ENCODE measurements at places on chromosomes 11 and 22.
A peak's percentile ranks its signal among the peaks of the same experiment; 100 is the strongest.

- H3K27ac ChIP-seq = no peak overlapping the region
- no peaks in the 10 kb centered on the region for H3K27me3 ChIP-seq
- no peak overlapping the region for H3K4me3 ChIP-seq
- no peaks in the 10 kb centered on the region for H3K36me3 ChIP-seq
- DNase-seq = no peak
Measured at GRCh38 chr11:114157476-114158050, 98.1 kb downstream of the ZBTB16 start.

GRCh38 chr22:42022162-42022847, 23.7 kb downstream of the WBP2NL start:
- H3K4me1 ChIP-seq = peaks cover 9% of the 10 kb centered on the region
- no peak overlapping the region for H3K4me3 ChIP-seq
- no peak for DNase-seq
- H3K36me3 ChIP-seq = no peaks in the 10 kb centered on the region
- H3K27ac ChIP-seq = peak overlapping the region; percentile 63
- peaks cover under 1% of the 10 kb centered on the region for H3K27me3 ChIP-seq

DNA sequence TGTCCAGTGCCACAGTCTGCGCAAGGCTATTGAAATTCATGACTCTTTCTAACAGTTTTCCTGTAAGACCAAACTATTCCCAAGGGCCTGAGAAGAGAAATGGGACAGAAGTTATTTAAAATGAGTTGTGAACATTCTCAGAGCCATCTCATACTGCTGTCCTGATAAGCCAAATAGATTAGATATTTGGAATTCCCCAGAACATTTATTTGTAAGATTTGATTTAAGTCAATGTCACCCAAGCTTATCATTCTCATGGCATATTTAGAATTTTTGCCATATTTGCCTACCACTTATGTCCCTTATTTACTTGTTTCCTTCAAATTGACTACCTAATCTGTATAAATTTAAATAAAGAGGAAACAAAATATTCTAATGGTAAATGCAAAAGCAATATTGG, 82.4 kb downstream of the NAV2 start:
- no peaks in the 10 kb centered on the region for H3K36me3 ChIP-seq
- H3K4me3 ChIP-seq = no peak overlapping the region
- no peaks in the 10 kb centered on the region for H3K4me1 ChIP-seq

- DNase-seq = no peak
- H3K4me3 ChIP-seq = no peak overlapping the region
- no peak overlapping the region for H3K27ac ChIP-seq
- H3K4me1 ChIP-seq = no peaks in the 10 kb centered on the region
- no peaks in the 10 kb centered on the region for H3K27me3 ChIP-seq
- no peaks in the 10 kb centered on the region for H3K36me3 ChIP-seq
Measured at GRCh38 chr11:131446590-131447275, 76.3 kb downstream of the NTM start.

GRCh38 chr11:12914400-12914912, 94.7 kb upstream of the RASSF10 start:
- H3K4me1 ChIP-seq = no peaks in the 10 kb centered on the region
- peak; percentile 15 for DNase-seq
- no peak overlapping the region for H3K4me3 ChIP-seq
- no peaks in the 10 kb centered on the region for H3K36me3 ChIP-seq

DNA sequence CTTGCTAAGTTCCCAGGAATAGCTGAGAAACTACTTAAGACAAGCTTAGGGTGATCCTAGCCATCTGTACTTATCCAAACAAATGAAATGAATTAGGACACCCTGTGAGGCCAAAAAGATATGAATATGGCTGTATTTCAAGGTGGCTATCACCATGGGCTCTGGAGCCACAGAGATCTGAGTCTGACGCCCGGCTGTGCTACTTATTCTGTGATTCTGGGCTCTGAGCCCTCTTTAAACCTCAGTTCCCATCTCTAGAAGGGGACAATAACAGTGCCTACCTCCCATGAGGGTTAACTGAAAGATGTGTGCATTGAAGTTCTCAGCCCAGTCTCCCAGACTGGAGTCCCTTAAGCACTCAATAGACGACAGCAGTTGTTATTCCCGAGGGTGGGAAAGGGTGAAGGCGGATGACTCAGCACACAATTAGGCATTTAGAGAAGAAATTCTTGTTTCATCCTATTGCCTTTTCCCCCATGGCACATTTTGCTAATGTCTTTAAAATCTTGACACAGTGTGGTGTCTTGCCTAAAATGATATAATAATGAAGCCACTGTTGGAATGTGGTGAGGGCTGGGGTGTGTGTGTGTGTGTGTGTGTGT, 132.5 kb downstream of the ADAMTS15 start:
- H3K36me3 ChIP-seq = no peaks in the 10 kb centered on the region
- H3K27ac ChIP-seq = no peak overlapping the region
- H3K4me3 ChIP-seq = no peak overlapping the region
- H3K27me3 ChIP-seq = peaks cover 4% of the 10 kb centered on the region
- no peaks in the 10 kb centered on the region for H3K4me1 ChIP-seq
- no peak for DNase-seq

GRCh38 chr11:26587073-26587472, 15.0 kb upstream of the MUC15 start:
- H3K27me3 ChIP-seq = no peaks in the 10 kb centered on the region
- H3K36me3 ChIP-seq = no peaks in the 10 kb centered on the region
- DNase-seq = no peak

DNA sequence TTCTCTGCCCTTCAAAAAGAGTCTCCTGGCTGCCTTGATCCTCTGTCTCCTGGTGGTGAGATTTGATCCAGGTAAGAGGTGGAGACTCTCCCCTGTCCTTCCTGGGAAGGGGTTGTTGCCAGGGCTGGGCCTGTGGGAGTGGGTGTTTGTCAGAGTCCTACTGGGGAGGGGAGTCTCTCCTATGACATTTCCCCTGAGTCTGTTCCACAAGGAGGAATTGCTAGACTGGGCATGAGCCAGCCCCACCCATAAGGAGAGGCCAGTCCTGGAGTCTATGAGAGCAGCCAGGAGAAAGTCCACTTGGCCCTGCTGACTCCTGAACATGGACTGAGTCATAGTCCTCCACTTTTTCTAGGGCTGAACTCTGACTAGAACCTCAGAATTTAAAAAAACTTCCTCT, 7.4 kb downstream of the PEX26 start:
- peaks cover 36% of the 10 kb centered on the region for H3K4me1 ChIP-seq
- H3K27ac ChIP-seq = no peak overlapping the region
- H3K36me3 ChIP-seq = peaks cover 57% of the 10 kb centered on the region
- H3K4me3 ChIP-seq = no peak overlapping the region
- no peak for DNase-seq

DNA sequence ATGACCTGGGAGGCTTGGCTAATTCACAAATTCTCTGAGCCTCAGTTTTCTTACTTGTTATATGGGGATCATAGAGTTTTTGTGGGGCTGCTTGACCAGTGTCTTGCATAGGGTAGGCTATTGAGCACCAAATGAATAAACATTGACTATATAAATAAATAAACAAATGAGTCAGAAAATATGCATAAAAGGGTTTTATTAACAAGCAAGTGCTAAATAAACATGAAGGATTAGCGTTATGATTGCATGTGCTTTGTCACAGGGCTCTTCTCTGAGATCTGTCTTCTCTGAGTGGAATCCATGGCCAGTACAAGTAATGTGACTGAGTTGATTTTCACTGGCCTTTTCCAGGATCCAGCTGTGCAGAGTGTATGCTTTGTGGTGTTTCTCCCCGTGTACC, at the start of gene OR4B1:
Gene OR4B1 (plus strand): TSS at position 301 of the 400 bp plus-strand sequence. CDS start 0 bp downstream, at position 301.
- no peak for DNase-seq
- H3K4me1 ChIP-seq = no peaks in the 10 kb centered on the region
- H3K27ac ChIP-seq = no peak within 1 kb of the TSS
- H3K4me3 ChIP-seq = no peak within 1 kb of the TSS
- no peaks in the 10 kb centered on the region for H3K27me3 ChIP-seq
- no peaks in the 10 kb centered on the region for H3K36me3 ChIP-seq

DNA sequence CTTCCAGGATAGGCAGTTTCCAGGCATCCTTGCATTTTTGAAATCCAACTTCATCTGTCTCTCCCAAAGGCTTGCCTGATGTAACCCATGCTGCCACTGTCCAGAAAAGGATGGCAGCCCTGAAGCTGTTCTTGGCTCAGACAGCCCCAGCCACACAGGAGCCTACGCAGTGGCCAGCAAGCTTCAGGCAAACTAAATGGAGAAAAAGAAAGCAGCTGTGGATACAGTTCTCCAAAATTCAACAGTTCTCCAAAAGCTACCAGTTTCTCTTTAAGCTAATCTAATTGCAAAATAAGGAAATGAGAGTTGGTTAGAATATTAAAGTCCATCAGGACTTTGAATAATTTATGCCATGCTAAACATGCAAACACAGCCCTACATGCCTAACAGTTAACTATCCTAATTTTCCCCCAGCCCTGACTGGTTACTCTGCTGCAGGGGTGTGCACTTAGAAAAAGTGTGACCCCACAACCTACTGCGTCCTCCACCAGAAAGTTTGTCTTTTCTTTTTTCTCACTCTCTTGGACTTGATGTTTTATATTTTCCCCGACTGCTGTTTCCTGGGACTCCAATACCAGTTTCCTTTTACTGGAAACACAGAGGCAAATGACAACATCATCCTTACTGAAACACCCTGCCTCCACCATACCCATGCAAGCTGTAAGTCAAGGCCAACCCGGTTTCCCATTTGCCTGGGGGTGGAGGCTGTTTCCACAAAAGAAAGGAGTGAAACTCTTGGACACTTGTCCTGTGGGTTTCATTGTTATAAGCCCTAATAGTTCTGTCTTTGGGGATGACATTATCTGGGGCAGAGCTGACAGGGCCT, 69.1 kb upstream of the OR5AN1 start:
- DNase-seq = no peak
- peaks cover 2% of the 10 kb centered on the region for H3K4me1 ChIP-seq
- H3K27ac ChIP-seq = no peak overlapping the region
- no peaks in the 10 kb centered on the region for H3K36me3 ChIP-seq

GRCh38 chr11:130170345-130170744, 10.8 kb downstream of the ST14 start:
- peaks cover 13% of the 10 kb centered on the region for H3K27me3 ChIP-seq
- H3K4me1 ChIP-seq = no peaks in the 10 kb centered on the region
- DNase-seq = no peak

- H3K27me3 ChIP-seq = peaks cover 6% of the 10 kb centered on the region
- H3K36me3 ChIP-seq = no peaks in the 10 kb centered on the region
- H3K4me3 ChIP-seq = no peak overlapping the region
- no peak for DNase-seq
Measured at GRCh38 chr11:119991669-119992068, 146.2 kb downstream of the TRIM29 start.

DNA sequence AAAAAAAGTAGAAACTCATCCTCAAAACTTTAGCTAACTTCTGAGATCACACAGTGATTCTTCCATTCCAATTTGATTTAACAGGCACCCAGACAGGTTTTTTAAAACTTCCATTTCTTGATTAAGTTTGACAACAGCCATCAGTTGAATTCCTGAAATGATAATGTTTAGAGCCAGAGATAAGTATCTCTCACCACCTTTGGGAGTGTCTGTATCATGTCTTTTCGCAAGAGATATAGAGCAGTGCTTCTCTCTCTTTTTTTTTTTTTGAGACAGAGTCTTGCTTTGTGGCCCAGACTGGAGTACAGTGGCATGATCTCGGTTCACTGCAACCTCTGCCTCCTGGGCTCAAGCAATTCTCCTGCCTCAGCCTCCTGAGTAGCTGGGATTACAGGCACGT, 41.7 kb upstream of the BMAL1 start:
- H3K27me3 ChIP-seq = peaks cover 3% of the 10 kb centered on the region
- H3K36me3 ChIP-seq = no peaks in the 10 kb centered on the region
- no peak overlapping the region for H3K27ac ChIP-seq
- H3K4me1 ChIP-seq = peaks cover 2% of the 10 kb centered on the region

- no peaks in the 10 kb centered on the region for H3K27me3 ChIP-seq
- H3K4me3 ChIP-seq = no peak overlapping the region
- peaks cover 3% of the 10 kb centered on the region for H3K4me1 ChIP-seq
- no peak overlapping the region for H3K27ac ChIP-seq
Measured at GRCh38 chr11:17572791-17573460, 25.9 kb downstream of the OTOG start.

- peaks cover 43% of the 10 kb centered on the region for H3K36me3 ChIP-seq
- H3K4me3 ChIP-seq = peak overlapping the region; percentile 75
- H3K27ac ChIP-seq = peak overlapping the region; percentile 94
- H3K4me1 ChIP-seq = peaks cover 58% of the 10 kb centered on the region
Measured at GRCh38 chr11:121482231-121483129, 29.7 kb upstream of the SORL1-AS1 start.

DNA sequence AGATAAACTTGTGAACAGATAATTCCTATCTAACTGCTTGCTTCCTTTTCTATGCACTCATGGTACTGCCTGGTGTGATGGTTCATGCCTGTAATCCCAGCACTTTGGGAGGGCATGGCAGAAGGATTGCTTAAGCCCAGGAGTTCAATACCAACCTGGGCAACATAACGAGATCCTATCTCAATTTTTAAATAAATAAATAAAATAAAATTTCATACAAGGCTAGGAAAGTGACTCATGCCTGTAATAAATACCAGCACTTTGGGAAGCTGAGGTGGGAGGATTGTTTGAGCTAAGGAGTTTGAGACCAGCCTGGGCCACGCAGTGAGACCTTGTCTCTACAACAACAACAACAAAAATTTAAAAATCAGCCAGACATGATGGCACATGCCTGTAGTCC, 166.6 kb downstream of the COMMD9 start:
- no peak for DNase-seq
- H3K36me3 ChIP-seq = no peaks in the 10 kb centered on the region
- no peak overlapping the region for H3K27ac ChIP-seq
- no peaks in the 10 kb centered on the region for H3K4me1 ChIP-seq

DNA sequence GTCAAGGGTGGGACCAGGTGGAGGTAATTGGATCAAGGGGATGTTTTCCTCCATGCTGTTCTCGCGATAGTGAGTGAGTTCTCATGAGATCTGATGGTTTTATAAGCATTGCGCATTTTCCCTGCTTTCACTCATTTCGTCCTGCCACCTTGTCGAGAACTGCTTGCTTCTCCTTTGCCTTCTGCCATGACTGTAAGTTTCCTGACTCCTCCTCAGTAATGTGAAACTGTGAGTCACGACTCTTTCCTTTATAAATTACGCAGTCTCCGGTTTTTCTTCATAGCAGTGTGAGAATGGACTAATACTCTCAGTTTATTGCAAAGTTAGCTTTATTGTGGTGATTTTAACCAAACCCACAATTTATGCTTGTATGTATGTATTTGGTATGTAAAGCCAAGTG, 878.5 kb upstream of the ANO3 start:
- H3K27me3 ChIP-seq = no peaks in the 10 kb centered on the region
- no peak for DNase-seq
- no peaks in the 10 kb centered on the region for H3K4me1 ChIP-seq
- H3K4me3 ChIP-seq = no peak overlapping the region
- no peaks in the 10 kb centered on the region for H3K36me3 ChIP-seq

DNA sequence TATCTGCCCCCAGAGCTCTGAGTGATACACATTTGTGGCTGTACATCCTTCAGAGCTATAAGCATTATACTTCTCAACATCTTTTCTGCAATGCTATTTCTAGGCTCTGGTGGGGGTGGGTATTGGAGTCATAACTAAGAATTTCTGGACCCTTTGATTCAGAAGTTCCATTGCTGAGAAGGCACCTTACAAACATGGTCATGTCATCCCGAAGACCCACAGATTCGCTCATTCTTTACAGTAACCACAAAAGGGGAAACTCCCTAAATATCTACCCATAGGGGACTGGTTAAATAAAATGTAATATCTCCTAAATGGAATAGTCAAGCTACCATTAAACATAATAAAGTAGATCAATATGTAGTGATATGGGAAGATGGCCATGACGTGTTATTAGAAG, 98.8 kb downstream of the PRR5L start:
- peaks cover 50% of the 10 kb centered on the region for H3K4me1 ChIP-seq
- DNase-seq = peak; percentile 32
- peaks cover 4% of the 10 kb centered on the region for H3K36me3 ChIP-seq
- peak overlapping the region; percentile 39 for H3K27ac ChIP-seq

All from activated CD8-positive, alpha-beta T cell treated with anti-CD3 and anti-CD28 coated beads for 36 hours (primary cell).